Lower lobe of right lung (tissue), 2 donors: ENCODE measurements at places on chromosomes 6 and 20.

GRCh38 chr6:71454056-71454455, 165.4 kb downstream of the OGFRL1 start:
- no peak for DNase-seq

GRCh38 chr6:37338745-37339255, 15.0 kb upstream of the RNF8 start:
- DNase-seq, result no peak

DNA sequence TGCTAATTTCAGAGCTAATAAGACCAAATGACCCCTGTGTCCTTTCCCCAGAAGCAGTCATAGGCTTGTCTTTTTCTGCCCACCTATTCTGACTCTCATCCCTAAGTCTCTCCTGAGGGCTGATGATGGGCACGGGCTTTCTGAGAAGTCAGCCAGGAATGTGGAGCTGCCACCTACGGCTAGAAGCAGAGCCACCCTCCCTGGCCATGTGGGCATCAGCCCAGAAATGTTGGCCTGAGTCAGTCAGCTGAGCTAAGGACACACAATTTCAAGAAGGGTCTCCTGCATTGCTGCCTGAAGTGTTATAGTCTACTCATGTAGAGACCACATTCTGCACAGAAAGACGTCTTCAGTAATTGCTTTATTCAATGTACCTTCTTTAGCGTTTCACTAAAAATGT, 17.1 kb downstream of the MYLIP start:
- DNase-seq, result no peak

DNA sequence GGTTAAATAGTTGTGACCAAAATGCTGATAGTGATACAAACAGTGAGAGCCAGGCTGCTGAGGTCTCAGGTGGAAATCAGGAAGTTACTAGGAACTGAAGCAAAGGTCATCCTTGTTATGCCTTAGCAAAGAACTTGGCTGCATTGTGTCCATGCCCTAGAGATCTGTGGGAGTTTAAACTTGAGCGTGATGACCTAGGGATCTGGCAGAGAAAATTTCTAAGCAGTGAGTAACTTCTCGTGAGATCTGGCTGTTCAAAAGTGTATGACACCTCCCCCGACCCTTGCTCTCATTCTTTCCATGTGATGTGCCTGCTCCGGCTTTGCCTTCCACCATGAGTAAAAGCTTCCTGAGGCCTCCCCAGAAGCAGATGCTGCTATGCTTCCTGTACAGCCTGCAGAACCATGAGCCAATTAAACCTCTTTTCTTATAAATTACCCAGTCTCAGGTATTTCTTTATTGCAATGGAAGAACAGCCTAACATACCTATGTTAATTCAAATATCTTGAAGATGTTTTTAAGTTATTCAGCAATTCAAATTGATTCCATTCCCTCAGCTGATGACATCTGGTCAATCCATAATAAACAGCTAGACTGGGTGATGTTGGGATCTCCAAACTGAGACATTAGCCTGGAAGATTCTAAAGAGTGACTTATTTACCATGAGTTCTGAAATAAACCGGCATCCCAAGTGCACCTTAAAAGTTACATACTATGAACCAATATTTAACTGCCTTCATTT, 33.8 kb downstream of the KIF16B start:
- DNase-seq, result no peak

DNA sequence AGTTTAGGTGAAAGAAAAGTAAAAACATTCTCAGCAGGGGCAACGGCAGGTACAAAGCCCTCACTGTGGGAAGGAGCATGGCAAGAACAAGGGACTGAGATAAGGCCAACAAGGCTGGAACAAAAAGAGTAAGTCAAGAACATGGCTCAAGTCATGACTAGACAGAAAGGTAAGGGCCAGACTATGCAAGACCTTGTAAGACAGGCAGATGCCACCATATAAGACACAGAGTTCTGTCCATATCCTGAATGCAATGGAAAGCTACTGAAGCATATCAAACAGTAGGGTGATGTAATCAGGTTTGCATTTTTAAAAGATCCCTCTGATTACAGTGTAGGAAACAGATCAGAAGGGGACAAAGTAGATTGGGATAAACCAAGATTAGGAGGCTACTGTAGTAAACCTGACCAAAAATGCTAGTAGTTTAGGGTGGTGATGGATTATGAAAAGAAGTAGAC, 5.5 kb downstream of the REV3L start:
- DNase-seq, result no peak

DNA sequence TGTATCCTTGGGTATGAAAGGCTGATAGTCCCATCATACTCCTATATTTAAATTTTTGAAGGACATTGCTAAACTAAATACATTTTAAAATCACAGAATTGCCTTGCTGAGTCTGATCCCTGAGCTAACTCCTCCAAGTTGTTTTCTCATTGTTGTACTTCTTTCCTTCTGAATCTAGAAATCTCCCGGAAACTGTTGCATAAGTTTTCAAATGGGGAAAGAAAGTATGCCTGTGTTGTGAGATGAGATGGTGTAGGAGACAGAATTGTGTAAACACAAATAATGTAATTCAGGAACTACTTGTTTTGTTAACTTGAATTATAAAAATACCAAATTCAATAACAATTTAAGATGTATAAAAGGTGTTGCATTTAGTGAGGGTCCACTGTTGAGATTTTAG, 7.3 kb downstream of the PNRC1 start:
- DNase-seq, result no peak

GRCh38 chr6:105620878-105621277, 218.0 kb upstream of the PREP start:
- no peak for DNase-seq

- peak; percentile 66 for DNase-seq
Measured at GRCh38 chr6:35719830-35720733, 16.8 kb upstream of the ARMC12 start.

- DNase-seq, result no peak
Measured at GRCh38 chr20:25076731-25077609, 5.0 kb downstream of the VSX1 start.

DNA sequence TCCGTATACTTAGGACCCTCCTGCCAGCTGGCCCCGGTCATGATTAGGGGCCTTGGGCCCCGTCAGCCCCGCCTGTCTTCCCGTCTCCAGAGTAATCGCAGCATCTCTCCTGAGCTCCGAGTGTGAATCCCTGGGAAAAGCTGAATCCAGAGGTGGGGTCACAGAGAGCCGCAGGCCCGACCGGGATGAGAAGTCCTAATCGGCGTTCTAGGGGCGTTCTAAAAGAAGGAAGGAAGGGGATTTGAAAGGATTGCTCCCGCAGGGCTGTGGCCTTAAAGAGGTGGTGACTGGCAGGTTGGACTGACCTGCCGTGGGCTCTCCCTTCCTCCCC, 371 bp downstream of the HMGN4 start:
- no peak for DNase-seq

DNA sequence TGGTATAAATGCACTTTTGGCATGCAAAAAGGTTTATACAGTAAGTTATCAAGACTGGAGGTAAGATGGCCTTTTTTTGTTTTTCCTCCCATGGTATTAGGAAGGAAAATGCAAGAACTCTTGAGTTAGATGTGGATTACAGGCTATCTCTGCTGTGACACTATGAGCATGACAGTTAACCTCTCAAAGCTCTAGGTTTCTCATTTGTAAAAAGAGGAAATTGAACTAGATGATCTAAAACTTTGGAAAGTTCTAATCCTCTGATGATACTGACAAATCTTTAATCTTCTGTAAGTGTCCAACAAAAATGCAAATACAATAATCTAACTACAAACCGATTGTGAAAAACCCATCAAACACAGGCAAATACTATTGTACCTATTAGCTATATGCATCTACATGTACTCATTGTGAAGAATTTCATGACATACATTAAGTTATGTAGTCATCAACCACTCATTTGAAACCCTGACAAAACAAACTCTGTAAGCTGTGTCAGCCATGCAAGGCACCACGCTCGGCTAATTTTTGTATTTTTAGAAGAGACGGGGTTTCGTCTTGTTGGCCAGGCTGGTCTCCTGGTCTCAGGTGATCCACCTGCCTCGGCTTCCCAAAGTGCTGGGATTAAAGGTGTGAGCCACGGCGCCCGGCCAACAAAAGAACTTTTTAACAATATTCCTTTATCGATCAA, 4.2 kb downstream of the CDK19 start:
- DNase-seq, result no peak

- DNase-seq, result no peak
Measured at GRCh38 chr6:134063966-134064445, 11.6 kb upstream of the SLC2A12 start.

DNA sequence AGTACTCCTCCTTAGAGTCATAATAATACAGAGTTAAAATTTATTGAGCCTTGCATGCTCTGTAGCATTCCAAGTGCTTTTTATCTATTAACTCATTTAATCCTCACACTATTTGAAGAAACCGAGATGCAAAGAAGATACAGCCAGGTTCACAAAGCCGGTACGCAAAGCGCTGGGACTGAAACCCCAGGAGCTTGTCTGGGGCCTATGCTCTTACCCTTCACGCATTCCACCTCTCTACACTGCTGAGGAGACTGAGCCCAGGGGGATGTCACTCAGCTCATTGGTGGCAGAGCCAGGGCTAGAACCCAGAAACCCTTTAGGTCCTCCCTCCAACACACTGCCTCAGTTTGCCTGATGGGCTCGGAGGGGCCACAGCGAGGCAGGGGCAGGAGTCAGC, 19.7 kb upstream of the MRPS18A start:
- DNase-seq, result no peak
